Activated T-helper 2 cell treated with anti-CD3 and anti-CD28 coated beads, Interferon-gamma antibody, Interleukin-2, Interleukin-4, amounts not matched to agents 10 μg/mL and 5 μg/mL and 100 μg/mL, durations not matched to agents 14 hours and 24 hours and 36 hours (primary cell): ENCODE measurements at places on chromosomes 4 and X.

GRCh38 chr4:145071560-145071959, 26.4 kb downstream of the ANAPC10 start:
- DNase-seq, result no peak

DNA sequence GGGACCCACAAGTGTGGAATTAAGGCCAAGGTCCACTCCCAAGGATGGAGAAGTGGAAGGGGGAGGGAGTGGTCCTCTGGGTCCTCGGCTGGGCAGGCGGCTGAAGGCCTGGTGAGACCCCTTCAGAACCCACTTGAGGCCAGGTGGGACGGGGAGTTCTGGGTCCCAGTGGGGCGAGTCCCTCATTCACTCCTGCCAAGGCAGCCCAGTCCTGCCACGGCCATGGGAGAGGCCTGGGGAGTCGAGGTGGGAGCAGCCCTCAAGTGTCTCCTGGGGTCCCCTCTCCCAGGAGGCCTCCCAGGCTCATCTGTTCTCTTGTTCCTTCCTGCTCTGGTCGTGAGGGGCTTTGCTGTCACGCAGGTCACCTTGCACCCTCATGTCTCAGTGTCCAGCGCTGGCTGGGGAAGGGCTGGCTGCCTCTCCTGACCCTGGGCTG, 6.1 kb upstream of the SH3BP2 start:
- no peak for DNase-seq

- DNase-seq, result no peak
Observed at GRCh38 chr4:139808808-139809756, 143.5 kb downstream of the MGST2 start.

DNA sequence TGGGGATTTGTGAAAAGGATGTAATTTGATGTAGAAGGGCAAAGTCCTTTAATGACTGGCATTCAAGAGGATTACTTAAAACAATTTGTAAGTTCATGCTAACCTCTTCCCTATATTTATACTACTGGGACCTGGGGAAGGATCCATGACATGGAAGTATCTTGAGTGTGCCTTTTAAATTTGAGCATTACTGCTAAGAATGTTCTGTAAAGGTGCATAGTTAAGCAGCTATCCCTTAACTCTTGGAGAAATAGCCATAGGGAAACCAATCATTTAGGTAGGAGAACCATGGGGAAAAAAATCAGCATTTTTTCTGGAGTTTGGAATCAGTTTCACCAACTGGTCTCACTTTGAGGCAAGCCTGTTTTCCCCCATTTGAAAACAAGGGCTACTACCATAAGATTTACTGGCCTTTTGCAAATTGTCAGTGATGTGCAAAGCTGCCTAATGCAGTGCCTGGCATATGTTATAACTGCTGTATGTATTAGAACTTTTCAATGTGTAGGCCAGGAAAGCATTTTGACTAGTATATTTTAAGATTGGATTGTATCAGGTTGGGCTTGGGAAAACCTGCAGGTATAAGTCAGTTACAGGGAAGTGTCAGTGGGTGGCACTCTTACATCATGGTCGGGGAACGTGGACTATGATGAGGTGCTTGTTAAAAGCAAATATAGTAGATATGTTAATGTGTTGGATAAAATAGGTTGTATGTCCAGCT, 72.1 kb downstream of the PRSS12 start:
- DNase-seq, result no peak

DNA sequence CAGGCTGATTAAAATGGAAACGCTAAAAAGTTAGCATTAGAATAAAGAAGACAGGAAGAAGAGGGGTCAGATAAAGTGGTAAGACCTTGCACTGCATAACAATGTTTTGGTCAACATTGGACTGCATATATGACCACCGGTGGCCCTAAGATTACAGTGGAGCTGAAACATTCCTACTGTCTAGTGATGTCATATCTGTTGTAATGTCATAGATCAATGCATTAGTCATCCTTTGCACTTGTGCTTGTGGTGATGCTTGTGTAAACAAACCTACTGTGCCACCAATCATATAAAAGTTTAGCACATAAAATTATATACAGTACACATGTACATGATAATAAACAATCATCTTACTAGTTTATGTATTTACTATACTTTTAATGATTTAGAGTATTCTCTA, 73.0 kb downstream of the TMEM165 start:
- DNase-seq, result no peak

DNA sequence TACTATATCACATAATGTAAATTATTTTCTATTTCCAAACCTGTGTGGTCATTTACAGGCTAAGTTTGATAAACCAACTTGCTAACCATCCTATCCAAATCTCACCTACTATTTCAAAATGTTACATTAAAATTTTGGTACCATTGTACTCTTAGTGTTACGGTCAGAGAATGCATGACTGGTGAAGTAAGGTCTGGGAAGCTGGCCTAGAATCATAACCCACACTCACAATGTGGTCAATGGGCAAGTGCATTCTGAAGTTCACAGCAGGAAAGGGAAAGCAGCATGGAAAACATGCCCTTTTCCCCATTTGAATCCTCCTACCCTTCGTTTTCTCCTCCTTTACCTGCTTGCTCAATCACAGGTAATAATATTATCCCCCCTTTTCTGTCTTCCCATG, 54.4 kb downstream of the PPP3CA start:
- no peak for DNase-seq

DNA sequence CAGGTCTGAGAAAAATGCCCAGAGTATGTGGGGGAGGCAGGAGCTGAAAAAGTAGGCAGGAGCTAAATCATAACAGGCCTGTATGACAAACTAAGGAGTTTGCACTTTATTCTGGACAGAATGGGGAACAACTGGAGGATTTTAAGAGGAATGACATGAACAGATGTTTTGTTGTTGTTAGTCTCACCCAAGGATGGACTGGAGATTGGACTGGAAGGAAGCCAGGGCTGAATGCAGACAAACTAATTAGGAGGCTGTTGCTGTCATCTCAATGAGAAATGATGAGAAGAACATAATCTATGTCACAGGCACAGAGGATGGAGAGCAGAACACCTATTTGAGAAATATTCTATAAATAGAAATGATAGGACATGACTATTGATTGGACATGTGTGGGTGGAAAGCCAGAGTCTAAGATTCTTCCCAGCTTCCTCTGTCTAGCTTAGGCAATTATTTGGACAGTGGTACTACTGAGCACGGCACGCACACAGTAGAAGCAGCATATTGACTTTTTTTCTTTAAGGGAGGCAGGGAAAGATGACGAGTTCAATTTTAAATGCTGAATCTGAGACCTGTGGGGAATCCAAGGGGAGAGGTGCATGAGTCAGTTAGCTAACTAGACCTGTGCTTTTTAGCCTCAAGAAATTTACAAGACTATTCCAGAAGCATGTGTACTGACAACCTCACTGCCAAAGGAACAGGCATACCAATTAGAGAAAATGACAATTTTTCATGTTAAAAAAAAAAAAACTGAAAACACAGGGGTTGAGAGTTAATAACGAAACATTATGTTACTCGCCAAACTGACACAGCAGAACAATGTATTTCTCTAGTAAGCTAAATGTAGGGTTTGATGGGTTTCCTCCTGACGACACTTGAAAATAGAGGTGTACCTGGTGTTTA, 963 bp upstream of the USO1 start:
- DNase-seq, result no peak

DNA sequence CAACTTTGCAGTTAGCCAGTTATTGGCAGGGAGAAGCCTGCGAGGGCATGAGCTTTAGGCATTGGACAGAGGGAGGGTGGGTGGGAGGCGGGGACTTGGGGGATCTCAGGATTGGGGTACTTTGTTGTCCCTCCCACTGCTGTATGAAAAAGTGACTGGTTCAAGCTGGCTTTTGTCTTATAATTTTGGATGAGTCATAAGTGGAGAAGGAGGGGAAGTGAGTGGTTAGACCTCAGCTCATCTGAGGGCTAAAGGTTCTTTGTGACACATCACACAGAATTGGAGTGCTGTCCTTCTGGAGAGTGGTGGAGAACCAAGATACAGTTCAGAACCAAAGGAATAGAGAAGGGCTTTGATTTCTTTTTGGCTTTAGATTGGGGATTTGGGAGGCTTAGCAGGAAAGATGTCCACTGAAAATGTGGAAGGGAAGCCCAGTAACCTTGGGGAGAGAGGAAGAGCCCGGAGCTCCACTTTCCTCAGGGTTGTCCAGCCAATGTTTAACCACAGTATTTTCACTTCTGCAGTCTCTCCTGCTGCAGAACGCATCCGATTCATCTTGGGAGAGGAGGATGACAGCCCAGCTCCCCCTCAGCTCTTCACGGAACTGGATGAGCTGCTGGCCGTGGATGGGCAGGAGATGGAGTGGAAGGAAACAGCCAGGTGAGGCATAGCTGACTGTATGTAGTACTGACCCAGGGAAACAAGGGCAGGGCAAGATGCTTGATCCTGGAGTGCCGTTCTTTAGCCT, at the start of gene SLC4A4:
Gene SLC4A4 (plus strand): TSS at position 175 of the 748 bp plus-strand sequence.
- no peak for DNase-seq

- DNase-seq, result no peak
Observed at GRCh38 chr4:106301393-106302061, 14.5 kb downstream of the TBCK start.

DNA sequence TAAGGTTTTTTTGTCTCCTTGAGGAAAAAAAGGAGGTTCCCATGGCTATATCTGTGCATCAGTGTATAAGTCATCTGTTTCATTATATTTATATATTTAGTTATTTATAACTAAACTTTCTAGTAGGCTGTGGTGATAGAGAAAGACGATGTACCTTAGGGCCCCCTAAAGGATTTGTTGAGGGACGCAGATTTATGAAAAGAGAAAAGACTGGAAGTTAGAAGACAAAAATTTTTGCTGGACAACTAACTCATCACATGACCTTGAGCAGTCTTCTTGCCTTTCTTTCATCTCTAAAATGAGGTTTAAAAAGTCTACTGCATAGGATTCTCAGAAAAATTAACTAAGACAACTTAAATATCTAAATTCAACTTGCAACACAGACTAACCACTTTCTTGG, 6.1 kb downstream of the GASK1B start:
- DNase-seq, result no peak

GRCh38 chr4:173924561-173924960, 358.9 kb downstream of the FBXO8 start:
- no peak for DNase-seq

DNA sequence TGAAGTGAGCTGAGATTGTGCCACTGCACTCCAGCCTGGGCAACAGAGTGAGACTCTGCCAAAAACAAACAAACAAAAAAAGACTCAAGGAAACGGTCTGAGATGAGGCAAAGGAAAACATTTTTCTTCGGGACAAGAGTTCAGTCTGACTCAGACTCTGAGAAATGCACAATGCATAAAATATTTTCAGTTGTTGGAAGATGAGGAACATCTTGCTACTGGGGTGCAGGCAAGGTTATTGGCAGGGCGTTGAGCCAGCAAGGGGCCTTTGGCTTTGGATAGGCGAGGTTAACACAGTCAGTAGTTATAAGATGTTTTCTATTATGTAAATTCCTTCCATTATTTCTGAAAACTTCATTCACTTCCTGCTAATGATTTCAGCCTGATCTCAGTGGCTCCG, 96.1 kb upstream of the VCX start:
- no peak for DNase-seq

DNA sequence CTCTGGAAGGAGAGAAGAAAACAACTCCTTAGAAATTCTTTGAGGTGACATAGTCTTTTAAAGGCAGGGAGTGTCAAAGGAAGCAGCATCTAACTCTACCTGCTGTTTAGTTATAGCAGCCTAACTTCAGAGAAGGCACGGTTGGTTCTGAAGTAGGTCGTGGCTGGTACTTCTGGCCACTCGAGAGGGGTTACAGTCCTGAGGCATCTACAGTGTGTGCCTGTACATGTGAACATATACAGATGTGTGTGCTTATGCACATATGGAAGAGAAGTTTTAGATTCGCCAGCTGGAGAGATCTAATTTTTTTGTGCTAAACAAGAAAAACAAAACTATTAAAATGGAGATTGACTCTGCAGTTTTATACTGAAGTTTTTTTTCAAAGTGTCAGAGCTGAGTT, 52.7 kb downstream of the GATB start:
- DNase-seq, result no peak
